ENCODE measurements at places on chromosomes 2 and 18.
A peak's percentile ranks its signal among the peaks of the same experiment; 100 is the strongest.

DNA sequence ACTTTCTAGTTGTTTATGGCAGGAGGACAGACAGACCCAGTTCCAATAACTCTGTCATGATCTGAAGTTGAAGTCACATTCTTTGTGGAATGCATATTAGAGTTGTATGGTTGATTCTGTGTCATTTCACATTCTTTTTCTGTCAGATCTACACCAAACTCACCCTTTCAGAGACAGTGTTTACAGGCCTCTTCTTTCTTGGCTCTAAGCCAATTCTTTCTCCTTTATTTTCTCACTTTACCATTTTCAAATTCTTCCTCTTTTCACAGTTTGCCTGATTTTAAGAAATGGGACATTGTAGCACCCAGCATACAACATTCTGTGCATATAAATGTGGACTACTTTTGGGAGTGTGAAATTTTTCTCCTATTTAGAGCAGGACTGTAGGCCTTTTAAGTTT is 103.7 kb downstream of the CCDC85A start:
- DNase-seq = no peak

DNA sequence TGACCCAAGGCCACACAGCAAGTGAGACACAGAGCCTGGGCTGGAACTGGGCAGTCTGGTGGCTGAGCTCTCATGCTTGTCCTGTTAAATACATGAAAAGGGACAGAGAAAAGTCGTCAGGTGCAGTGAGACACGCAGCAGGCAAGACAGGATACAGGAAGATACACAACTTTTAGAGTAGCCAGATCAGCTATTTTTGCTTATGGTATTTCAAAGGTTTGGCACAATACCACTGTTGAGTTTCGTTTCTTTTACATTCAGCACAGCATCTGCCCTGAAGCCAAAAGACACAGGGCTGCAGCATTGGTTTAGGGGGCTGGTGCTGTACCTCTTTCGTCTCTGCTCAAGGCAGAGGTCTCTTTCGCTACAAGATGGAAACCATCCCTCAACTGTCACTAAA is 14.0 kb downstream of the FHL2 start:
- no peak for DNase-seq

GRCh38 chr18:62187543-62188510 is 772 bp downstream of the RELCH start:
- peak; percentile 10 for DNase-seq

DNA sequence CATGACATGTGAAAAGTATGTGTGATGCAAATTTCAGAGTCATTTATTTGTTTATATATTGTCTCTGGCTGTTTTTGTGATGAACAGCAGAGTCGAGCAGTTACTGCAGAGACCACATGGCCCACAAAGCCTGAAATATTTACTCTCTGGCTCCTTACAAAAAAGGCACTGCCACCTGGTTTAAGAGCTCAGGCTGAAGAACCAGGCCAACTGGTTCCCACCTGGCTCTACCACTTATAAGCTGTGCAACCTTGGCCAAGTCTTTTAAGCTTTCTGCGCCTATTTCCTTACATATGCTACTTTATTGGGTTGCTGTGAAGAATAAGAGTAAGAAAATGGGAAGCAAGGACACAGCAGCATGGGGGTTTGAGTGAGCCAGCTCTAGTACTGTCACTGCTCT is 207.6 kb downstream of the L3MBTL4 start:
- DNase-seq = no peak

DNA sequence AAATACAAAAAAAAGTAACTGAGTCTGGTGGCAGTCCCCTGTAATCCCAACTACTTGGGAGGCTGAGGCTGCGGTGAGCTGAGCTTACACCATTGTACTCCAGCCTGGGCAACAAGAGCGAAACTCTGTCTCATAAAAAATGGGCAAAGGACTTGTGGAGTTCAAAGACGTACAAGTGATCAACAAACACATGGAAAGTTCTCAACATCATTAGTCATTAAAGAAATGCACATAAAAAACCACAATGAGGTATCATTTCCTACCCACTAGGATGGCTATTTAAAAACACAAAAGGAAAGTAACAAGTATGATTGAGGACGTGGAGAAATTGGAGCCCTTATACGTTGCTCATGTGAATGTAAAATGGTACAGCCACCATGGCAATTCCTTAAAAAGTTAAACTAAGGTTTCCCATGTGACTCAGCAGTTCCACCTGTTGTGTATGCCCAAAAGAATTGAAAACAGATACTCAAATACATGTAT is 52.3 kb downstream of the RAB10 start:
- DNase-seq = no peak

DNA sequence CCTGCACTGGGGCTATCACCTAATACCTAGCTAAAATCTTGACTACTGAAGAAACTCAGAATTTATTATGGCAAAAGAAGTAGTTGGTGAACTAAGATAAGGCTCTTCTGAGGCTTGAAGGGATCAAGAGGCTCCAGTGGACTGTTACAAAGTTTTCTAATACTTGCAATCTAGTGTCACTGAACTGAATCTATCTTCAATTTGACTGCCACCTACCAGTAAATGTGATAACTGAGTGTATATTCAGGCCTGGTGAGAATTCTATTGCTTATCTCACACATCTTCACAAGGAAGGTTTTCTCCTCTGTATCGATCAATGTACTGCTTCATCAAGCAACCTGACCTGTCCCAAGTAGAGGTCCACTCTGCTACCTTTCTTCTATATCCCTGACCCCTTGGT is 40.8 kb downstream of the DARS1 start:
- DNase-seq = no peak
